Natural killer cell treated with Interleukin-12 subunit alpha and Interleukin-12 subunit beta and Interleukin-15 and Interleukin-18, amount 100 ng/mL, for 72 hours (primary cell): ENCODE measurements at places on chromosomes 2 and 18. TPM values are rescaled to one million over a fixed set of nuclear protein-coding genes. Genes with fewer than 3 reads are reported as not detected.

GRCh38 chr2:76749858-76750257, 772.3 kb downstream of the LRRTM4 start:
- DNase-seq: no peak

DNA sequence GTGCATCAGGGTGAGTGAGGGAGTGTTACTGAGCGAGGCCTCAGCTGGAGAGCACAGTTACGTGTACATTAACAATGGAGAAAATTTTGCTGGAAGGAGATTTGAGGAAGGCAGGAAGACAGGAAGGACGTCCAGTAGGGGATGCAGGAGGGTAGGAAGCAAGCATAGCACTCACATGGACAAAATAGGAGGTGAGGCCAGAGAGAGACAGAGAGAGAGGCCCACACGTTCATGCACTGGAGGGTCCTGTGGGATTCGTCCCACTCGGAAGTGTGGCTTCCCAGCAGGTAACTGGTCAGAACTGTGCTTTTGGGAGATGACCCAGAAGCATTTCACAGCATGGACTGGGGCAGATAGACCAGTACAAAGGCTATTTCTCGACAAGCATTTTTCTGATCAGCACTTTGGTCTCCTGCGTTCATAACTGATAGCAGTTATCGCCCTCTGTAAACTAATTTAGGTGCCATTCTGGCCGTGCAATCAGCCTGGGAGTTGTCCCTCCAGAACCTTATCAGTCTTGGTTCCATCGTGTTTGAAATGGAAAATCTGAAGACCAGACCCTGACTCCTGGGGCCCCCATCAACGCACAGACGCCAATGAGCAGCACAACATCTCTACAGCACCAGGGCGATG, 5.7 kb downstream of the LCT start:
- no peak for DNase-seq

DNA sequence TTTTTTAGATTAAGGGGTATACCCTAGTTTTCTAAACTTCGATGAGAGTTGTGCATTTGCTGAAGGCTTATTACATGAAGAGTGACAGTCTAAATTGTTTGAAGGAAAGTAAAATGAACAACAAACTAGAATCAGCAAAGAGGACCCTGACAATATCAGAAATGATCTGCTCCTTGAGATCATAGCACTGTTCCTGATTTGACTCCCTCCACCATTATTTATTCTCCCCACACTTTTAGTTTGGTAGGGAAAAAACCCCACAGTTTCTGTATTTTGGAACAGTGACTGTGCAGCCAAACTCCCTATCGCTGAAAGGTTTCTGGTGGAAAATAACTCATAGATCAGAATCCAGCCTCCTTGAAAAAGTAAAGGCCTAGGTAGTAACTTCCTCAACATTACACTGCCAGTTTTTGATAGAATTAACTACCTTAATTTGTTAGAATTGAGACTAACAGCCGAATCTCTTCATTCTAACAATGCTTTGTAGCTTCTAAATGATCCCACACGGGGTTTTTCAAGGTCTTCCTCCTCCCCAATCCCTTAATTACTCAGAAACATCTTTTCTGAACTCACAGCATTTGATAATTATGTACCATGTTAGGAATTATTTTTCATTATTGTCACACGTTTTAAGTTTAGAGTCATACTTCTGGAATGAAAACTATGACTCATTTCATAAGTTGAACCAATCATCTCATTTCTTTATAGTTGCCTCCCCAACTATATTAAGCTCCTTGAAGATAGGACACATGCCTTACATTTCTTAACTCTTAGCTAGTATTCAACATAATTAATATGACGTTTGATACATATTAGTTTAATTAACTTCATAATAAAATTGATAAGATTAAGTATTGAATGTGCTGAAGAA, 2.9 kb downstream of the MYL12A start:
- DNase-seq: no peak

MOCOS gene
- 0.24 TPM for total RNA-seq
